ENCODE measurements at places on chromosomes 1 and 21.

GRCh38 chr1:213600879-213601278 is 386.9 kb upstream of the PROX1 start:
- no peak for DNase-seq

- DNase-seq = no peak
Observed at GRCh38 chr1:22184892-22185612, 42.2 kb upstream of the WNT4 start.

- no peak for DNase-seq
Observed at GRCh38 chr1:174785510-174785909, 214.2 kb upstream of the CACYBP start.

DNA sequence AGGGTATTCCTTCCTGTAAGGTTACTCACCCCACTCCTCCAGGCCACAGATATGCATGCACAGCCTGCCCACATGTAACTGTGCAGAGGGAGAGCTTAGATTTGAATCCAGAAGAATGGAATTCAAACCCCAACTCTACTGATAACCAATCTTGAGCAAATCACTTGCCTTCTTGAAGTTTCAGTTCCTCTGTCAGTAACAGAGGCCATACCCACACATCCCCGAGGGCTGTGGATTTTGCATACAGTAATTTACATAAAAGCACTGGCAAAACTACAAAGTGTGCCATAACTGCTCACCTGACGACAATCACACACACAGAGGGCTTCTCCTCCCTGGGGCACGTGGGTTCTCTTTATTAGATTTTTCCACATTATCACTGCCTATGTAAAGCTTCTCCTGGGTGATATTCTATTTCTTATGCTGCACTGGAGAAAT is 18.6 kb downstream of the CD247 start:
- DNase-seq = no peak

DNA sequence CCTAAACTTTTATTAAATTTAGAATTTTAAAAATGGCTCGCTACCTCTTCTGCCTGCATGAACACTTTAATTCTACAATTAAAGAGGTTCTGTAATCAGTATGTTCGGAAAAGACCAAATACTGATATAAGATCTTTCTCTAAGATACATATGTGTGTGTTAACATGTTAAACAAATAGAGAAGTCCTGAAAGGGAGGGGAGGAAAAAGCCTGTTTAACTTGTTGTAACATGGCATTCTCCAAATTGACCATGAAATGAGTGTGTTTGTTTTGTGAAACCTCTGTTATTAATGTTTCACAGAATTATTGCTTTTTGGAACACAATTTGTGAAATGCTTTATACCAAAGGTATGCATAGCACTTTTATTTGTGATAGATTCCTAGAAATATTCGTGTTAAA is 77.0 kb downstream of the MARK1 start:
- no peak for DNase-seq

GRCh38 chr1:70891051-70891843 is 156.4 kb downstream of the PTGER3 start:
- no peak for DNase-seq

DNA sequence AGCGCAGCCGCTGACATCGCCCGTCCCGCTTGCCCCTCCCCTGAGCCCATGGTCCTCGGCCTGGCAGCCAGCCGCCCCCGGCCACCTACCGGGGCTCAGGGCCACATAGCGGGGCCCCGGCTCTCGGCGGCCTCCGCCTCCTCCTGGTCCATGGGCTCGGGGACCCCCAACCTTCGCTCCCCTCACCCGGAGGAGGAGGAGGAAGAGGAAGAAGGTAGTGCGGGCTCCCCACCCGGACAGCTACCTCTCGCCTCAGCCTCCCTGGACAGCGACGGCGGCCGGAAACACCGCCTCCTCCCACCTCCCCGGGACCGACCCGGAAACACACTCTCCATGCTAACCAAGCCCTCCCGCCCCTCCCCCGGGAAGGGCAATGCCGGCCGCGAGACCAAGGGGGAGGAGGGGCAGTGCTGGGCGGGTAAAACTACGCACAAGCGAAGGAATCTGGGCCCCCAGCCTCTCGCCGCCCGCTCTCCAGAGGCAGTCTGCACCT is at the start of gene KIAA0319L:
KIAA0319L (minus strand) TSS at position 286 of the 493 bp plus-strand sequence. CDS start 2,912 bp downstream, outside the sequence.
- DNase-seq = no peak

GRCh38 chr1:182384387-182384960 is 7.1 kb downstream of the GLUL start:
- DNase-seq = no peak

GRCh38 chr1:181083842-181084605 is 4.5 kb upstream of the IER5 start:
- peak; percentile 78 for DNase-seq

DNA sequence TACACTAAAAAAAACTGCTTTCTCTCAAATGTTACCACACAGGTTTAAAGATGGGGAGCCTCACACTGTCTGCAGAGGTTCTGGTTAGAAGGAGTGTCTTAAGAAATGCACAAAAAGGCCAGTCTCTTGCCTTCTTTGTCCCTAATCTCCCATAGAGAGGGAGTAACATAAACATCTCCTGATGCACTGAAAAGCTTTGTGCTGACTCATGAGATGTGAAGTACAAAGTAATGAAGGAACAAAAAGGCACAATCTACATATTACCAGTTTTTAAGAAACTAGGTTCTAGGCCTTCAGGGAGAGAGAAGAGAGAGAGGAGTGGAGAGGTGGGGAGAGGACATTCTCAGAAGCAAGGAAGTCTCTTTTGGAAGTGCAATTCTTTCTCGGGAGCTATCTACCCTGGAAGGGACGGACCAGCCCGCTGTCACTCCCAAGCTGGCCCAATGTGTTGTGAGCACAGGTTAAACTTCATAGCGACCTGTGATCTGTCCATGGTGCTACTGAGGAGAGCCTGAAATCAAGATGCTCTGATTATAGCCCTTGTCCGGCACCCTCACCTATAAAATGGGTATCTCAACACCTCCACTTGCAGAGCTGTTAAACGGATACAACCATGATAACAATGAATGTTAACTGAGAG is 458.1 kb downstream of the DISC1 start:
- no peak for DNase-seq

GRCh38 chr1:26327956-26328362 is 10.2 kb downstream of the CD52 start:
- DNase-seq = no peak

DNA sequence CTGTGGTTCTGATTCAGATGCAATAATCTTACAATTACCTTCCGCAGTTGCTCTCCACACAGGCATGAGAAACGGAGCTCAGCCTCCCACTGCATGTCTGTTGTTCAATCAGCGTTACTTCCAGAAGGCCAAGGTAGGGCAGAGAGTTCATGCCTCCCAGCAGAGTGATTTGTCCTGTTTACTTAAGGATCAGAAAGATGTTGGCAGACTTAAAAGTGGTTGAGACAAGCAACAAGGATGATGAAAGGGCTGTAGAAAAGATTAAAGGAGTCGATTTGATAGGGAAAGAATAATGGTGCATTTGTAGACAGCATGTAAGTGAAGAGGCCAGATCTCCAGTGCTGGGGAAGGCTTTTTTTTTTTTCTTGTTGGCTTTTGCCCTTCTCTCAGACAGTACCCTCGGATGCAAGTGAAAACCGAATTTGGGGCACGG is 26.6 kb downstream of the ARMH1 start:
- DNase-seq = no peak

DNA sequence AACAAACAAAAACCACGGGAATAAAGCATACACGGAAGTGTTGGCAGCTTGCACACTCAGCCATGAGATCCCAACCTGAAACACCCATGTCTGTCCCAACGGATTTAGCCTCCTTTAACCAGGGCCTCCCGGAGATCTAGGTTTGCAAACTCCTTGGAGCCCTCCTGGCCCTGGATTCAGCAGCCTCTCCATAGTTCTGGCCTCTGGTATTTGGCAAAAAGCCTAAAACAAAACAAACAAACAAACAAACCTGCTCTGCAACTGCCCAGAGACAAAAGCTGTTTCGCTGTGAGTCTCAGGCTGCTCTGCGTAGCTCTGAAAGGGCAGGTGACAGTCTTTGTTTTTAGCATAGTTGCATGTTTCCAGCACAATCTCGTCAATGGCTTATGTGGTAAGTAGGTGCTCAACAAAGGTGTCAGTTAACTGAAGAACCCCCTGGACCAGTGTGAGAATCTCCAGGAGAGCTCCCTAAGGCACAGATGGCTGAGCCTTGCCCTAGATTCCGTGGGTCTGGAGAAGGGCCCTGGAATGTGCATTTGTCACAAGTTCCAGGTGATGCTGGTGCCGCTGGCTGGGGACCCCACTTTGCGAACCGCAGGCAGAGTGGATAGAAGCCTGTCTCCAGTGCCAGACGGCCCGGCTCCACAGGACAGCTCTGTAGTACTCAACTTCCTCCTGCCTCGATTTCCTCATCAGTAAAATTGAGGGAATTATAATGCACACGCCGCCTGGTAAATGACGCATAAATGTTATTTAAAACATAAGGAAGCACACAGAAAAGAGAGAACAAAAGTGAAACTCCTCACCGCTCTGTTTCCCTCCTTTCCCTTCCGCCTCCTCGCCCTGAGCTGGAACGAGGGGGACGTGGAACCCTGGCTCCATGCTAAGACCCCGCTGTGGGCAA is 86.2 kb downstream of the RIPK4 start:
- no peak for DNase-seq

DNA sequence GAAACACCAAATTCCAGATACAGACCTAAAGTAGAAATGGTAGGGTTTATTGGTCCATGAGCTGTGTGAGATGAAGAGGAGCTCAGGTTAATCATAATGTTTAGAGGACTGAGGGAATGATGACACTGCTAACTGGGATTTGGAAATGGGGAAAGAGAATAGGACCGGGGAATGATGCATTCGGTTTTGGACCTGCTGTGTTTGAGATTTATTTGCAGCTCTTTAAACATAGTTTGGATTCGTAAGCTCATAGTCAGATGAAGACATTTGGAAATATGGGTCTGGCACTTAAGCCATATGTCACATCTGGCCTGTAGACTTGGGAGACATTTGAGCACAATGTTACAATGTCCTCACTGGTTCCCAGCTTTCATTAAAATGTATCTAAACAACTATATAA is 127.9 kb upstream of the DUSP10 start:
- no peak for DNase-seq

Data from CD4-positive, alpha-beta T cell treated with Interleukin-10 for 1 hour (primary cell).